SK-MEL-5 (cell line): ENCODE measurements at places on chromosomes 16 and 17. TPM values are rescaled to one million over a fixed set of nuclear protein-coding genes. Genes with fewer than 3 reads are reported as not detected.
A peak's percentile ranks its signal among the peaks of the same experiment; 100 is the strongest.

- peak; percentile 72 for DNase-seq
Observed at GRCh38 chr17:70144260-70144846, 25.0 kb upstream of the KCNJ2 start.

SLC52A1 gene
- not detected in 2 replicates for total RNA-seq

DOC2A gene
- total RNA-seq, result 1.5 and 2.1 TPM in 2 replicates

CYGB gene
- total RNA-seq, result 122 TPM in 2 replicates
